GM23338 (cell line): ENCODE measurements at places on chromosomes 5 and 9. TPM values are rescaled to one million over a fixed set of nuclear protein-coding genes. Genes with fewer than 3 reads are reported as not detected.

The SLC45A2 gene
- not detected in 2 replicates for total RNA-seq

The LRRC14B gene
- total RNA-seq: not detected in 2 replicates

The EQTN gene
- 0.24 TPM in 1 of 2 replicates, not detected in the other for total RNA-seq

The ITGA2 gene
- 6.2 and 7.1 TPM in 2 replicates for total RNA-seq

The PCDHA9 gene
- total RNA-seq: 3.2 and 3.3 TPM in 2 replicates

The STC2 gene
- 132 and 160 TPM in 2 replicates for total RNA-seq

The C9orf57 gene
- total RNA-seq: not detected in 2 replicates

The CCDC171 gene
- 3.5 and 4.4 TPM in 2 replicates for total RNA-seq

The LRRC70 gene
- total RNA-seq: 1.7 and 2.7 TPM in 2 replicates

The MAMDC2 gene
- total RNA-seq: 13.7 and 19.6 TPM in 2 replicates

The IFNK gene
- total RNA-seq: not detected in 2 replicates

The PCDHGB1 gene
- 8.9 and 9.1 TPM in 2 replicates for total RNA-seq

The RETREG1 gene
- total RNA-seq: 2.2 and 2.3 TPM in 2 replicates

The PCDHB6 gene
- 0.23 and 0.52 TPM in 2 replicates for total RNA-seq

The EGFLAM gene
- 0.50 and 1.9 TPM in 2 replicates for total RNA-seq

The PAEP gene
- not detected in 2 replicates for total RNA-seq

The SOX30 gene
- total RNA-seq: 1.3 and 1.4 TPM in 2 replicates

The OR13C4 gene
- not detected in 2 replicates for total RNA-seq

The PCDHB12 gene
- total RNA-seq: 3.7 and 4.3 TPM in 2 replicates

The FOXD4L3 gene
- total RNA-seq: not detected in 2 replicates

The C9orf50 gene
- total RNA-seq: not detected in 2 replicates

The SLC36A3 gene
- total RNA-seq: not detected in 2 replicates

The CSF2 gene
- total RNA-seq: not detected in 2 replicates

The PTRH1 gene
- 9.5 and 15.1 TPM in 2 replicates for total RNA-seq

The PLPP7 gene
- total RNA-seq: 2.4 and 4.4 TPM in 2 replicates

The SLC27A6 gene
- total RNA-seq: 3.4 and 4.8 TPM in 2 replicates

The SGCD gene
- total RNA-seq: 0.03 TPM in 1 of 2 replicates, not detected in the other

The FOXD4L6 gene
- total RNA-seq: 0.21 TPM in 1 of 2 replicates, not detected in the other

The ECM2 gene
- total RNA-seq: not detected in 2 replicates

The SELENOP gene
- 11.0 and 12.7 TPM in 2 replicates for total RNA-seq

The GFM2 gene
- total RNA-seq: 50.1 and 50.8 TPM in 2 replicates

The SPATA31D4 gene
- not detected in 2 replicates for total RNA-seq

The ADAMTS13 gene
- total RNA-seq: 3.1 and 6.0 TPM in 2 replicates

The CRHBP gene
- not detected in 2 replicates for total RNA-seq

The SPATA31A3 gene
- not detected in 2 replicates for total RNA-seq

The DNAH5 gene
- 0.19 and 0.56 TPM in 2 replicates for total RNA-seq

The TMEM252 gene
- not detected in 2 replicates for total RNA-seq

The TMEM171 gene
- 1.7 and 2.9 TPM in 2 replicates for total RNA-seq

The GRXCR2 gene
- total RNA-seq: not detected in 2 replicates

The ADAMTS12 gene
- total RNA-seq: 12.4 and 17.1 TPM in 2 replicates

The TMEM215 gene
- total RNA-seq: 1.2 and 1.3 TPM in 2 replicates

The RLN1 gene
- total RNA-seq: 1.2 TPM in 1 of 2 replicates, not detected in the other
